Amygdala (tissue), 56 donors: ENCODE measurements at places on chromosomes 3 and 15.

DNA sequence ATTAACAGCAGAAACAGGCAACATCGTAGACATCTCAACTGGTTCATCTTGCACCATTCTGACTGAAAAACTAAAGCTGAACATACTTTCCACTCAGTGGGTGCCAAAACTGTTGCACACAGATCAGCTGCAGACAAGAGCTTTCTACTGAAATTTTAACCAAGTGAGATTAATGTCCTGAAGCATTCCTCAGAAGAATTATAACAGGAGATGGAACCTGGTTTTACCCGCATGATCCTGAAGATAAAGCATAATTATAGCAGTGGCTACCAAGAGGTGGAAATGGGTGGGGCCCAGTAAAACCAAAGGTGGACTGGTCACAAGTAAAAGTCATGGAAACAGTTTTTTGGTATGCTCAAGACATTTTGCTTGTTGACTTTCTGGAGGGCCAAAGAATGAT lies 858.8 kb downstream of the FHIT start:
- DNase-seq: no peak

DNA sequence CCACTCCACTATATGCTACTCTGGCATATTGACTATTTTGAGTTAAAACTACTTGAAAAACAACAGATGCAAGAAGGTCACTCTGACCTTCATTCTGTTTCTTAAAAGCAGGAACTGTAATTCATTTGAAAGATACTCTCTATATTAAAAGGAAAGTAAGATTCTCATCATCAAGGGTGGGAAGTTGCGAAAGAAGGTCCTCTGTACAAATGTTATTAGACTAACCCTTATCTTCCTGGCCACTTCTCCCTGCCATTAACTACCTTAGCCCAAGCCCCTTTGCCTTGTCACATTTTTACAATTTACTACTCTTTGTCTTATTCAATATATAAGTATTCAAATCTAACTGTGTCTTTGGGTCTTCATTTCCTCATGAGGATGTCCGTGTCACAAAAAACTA lies 16.1 kb downstream of the SIDT1 start:
- DNase-seq: no peak

DNA sequence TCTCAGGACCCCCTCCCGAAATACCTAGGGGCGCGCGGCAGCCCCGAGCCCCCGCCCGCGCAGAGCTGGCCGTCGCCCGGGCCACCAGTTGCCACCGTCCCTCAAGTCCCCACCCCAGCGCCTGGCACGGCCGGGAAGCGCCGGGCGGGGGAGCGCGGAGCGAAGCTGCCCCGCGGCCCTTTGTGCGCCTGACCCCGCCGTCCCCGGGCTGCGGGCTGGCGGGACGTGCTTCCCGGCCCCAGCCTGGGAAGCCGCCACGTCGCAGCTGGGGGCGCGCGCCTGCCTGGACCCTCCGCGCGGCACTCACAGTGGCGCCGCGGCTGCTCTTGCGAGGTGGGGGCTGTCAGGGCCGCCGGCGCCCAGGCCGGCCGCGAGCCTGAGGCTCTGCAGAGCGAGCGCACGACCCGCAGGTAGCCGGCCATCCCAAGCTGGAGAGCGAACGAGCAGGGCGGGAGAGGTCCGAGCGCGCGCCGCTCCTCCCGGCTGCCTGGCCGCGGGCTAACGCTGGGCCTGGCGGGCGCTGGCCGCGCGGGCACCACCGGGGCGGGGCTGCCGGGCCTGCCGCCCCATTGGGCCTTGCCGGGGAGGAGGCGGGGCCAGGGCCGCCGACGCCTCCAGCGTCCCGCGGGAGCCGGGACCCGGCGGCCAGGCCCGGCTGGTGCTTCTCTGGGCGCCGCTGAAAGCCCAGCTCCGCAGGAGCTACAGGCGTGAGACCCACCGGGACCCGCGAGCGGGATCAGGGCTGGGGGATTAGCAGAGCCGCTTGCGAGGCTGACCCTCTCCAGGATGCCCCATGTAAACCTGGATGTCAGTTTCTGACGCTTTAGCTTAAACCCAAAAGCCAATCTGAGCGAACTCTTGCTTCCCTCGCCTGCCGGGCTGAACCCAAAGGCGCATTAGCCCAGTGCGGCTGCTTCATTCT lies at the start of gene IDH2:
IDH2 (minus strand) TSS at position 500 of the 922 bp plus-strand sequence; CDS start at position 422, 78 bp downstream.
- DNase-seq: peak; percentile 39

- peak; percentile 19 for DNase-seq
These were observed 28.3 kb upstream of the MASP1 start for GRCh38 chr3:187319699-187320302.

GRCh38 chr3:192875971-192876565 lies 41.6 kb downstream of the MB21D2 start:
- DNase-seq: no peak
